Hematopoietic multipotent progenitor cell treated with erythropoietin and hydrocortisone succinate and interleukin-3 and kit ligand, for 8 days (in vitro differentiated cells): ENCODE measurements at places on chromosomes 1 and 21.
A peak's percentile ranks its signal among the peaks of the same experiment; 100 is the strongest.

DNA sequence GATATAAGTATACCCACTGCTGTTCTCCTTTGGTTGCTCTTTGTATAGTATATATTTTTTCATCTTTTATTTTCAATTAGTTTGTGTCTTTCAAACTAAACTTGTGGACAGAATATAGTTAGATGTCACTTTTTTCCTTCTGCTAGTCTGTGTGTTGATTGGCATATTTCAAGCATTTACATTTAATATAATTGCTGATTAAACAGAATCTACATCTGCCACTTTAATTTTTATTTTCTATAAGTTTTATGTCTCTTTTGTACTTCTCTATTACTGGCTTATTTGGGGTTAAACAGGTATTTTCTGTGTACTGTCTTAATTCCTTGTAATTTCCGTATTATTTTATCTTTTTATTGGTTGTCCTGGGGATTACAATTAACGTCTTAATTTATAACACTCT is 74.4 kb upstream of the CHODL start:
- DNase-seq = no peak

DNA sequence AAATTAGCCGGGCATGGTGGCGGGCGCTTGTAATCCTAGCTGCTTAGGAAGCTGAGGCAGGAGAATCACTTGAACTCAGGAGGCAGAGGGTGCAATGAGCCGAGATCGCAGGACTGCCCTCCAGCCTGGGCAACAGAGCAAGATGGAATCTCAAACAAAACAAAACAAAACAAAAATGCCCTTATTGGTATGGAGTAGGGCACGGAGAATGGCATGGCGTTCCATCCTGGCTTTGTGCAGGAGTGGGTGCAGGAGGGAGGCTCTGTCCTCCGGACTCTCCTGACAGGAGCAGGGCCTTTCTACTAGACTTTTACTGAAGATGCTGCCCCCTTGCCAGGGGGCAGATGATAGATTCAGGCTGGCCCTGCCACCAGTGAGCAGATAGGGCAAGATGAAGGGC is 1.0 kb downstream of the TMEM61 start:
- DNase-seq = no peak

DNA sequence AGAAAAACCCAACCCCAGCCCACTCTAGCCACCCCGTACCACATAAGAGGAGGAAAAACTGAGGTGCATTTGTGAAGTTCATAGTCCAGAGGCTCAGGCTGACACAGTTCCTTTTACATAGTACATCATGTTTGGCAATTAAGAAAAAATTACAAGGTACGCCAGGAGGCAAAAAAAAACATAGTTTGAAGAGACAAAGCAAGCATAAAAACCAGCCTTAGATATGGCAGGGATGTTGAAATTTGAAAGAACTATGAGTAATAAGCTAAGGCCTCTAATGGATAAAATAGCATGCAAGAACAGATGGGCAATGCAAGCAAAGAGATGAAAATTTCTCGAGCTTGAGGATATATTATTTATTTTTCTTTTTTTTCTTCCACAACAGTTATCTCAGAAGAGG is 31.9 kb downstream of the MIXL1 start:
- no peak for DNase-seq

DNA sequence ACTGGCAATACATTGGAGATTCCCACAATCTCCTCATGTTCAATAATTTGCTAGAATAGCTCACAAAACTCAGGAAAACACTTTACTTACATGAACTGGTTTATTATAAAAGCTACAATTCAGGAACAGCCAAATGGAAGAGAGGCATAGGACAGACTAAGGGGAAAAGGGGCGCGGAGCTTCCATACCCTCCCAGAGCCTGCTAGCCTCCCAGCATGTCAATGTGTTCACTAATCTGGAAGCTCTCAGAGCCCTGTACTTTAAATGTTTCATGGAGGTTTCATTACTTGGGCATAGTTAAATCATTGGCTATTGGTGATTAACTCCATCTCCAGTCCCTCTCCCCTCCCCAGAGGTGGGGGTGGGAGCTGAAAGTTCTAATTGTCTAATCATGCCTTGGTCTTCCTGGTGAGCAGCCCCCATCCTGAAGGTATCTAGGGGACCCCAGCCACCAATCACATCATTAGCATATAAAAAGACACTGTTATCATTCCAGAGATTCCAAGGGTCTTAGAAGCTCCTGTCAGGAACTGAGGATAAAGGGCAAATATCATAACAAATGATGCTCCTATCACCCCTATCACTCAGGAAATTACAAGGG is 10.9 kb upstream of the DMRTB1 start:
- no peak for DNase-seq

DNA sequence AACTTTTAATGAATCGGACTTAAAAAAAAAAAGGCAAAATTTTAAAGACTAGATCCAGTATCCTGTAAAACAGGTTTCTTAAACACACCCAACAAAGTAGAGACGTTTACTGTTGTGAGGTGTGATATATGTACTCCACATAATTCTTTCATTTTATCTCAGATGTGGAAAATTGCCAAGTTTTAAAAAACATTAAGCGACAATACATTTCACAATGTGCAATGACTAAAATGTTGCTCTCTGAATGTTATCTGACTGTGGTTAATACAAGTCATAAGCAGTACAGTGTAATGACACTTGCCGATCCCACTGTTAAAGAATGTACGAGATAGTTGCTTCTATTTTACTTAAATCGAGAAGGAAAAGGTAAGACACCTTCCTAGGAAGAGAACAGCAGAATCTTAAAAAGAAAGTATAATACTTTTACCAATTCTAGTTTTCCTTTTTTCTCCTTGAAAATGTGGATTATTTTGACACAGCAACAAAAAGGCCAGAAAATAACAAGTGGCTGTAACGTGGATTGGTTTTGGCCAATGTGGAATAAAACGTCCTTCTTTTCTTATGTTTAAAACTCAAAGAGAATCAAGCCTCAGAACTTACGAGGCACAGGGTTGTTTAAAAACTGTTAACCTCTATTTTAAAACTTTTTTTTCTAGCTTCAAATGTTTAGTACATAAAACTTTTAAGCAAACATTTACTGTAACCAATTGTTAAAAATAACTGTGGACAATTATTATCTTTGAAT is 51.4 kb downstream of the TP53BP2 start:
- DNase-seq = peak; percentile 75

GRCh38 chr1:147624011-147624410 is 46.3 kb downstream of the ACP6 start:
- DNase-seq = no peak

- DNase-seq = no peak
Measured at GRCh38 chr1:186653312-186653711, 26.9 kb downstream of the PTGS2 start.

DNA sequence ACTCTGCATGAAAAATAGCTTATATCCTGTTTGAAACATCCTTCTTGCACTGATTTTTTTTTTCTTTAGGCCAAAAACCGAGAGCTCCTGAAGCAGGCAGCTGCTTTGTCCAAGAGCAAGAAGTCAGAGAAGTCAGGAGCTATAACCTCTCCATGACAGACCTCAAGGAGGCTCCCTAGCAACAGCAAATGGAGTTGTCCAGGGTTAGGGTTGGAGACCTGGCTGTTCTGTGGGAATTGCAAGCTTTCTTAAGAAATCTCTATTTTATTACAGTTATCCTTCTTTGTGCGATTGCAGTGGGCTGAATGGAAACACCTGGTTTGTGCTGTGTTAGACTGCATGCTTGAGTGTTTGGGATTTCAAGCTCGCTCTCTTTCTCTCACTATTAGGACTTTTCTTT is 12.6 kb upstream of the STX12 start:
- DNase-seq = no peak

- DNase-seq = no peak
Measured at GRCh38 chr1:160710517-160711252, 937 bp downstream of the CD48 start.

DNA sequence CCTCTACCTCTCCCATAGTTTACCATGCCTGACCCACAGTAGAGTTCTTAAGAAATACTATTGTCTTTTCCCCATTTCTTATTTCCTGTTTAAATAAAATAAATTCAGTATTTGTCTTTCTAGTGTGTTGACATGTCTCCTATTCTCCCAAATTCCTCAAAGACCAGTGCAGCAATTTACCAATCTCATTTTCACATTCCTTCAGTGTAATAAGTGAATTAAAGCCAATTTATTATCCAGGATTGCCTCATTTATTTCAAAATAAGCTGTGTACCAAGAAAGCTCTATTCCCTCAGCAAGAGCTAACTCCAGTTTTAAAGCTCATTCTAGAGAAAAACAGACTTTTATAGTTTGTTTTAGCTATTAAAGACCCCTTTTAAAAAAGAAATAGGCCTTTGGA is 49.9 kb downstream of the DISC1 start:
- DNase-seq = no peak

- no peak for DNase-seq
Measured at GRCh38 chr1:215267495-215267894, 185.0 kb downstream of the KCNK2 start.

DNA sequence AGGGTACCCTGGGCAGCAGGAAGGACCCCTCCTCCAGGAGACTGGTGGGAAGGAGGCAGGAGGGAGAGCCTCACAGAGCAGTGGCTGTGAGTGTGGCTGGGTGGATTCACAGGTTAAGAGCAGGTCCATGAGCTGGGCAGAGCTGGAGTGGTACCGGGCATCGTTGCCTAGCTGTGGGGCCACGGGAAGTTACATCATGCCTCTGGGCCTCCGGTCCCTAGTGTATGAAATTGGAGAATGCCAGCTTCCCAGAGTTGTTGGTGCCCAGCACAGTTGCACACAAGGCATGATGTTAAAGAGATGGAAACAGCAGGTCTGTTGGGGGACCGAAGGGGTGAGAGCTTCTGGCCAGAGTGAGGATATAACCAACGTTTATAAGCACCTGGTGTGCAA is 18.5 kb downstream of the FOXO6 start:
- DNase-seq = no peak
